ENCODE measurements at places on chromosomes 16 and 17.
A peak's percentile ranks its signal among the peaks of the same experiment; 100 is the strongest.

DNA sequence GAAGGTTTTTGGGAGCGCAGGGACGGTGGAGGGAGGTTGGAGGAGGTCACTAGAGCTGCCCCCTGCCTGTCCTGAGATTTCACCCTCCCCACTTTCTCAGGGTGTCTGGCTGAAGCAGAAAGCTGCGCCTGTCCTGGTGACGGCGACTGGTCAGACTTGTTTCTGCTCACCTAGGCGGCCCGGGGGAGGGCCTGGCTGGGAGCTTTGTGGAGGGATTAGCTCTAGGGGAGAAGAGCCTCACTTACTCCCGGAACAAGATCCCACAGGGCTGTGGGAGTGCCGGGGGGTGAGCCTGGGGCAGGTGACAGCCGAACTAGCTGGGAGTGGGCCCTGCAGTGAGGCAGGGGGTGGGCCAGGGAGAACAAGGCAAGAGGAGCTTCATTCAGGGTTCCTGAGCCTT lies 11.5 kb downstream of the NHERF1 start:
- DNase-seq: no peak

GRCh38 chr17:68432086-68432864 lies 25.0 kb downstream of the WIPI1 start:
- DNase-seq: no peak

DNA sequence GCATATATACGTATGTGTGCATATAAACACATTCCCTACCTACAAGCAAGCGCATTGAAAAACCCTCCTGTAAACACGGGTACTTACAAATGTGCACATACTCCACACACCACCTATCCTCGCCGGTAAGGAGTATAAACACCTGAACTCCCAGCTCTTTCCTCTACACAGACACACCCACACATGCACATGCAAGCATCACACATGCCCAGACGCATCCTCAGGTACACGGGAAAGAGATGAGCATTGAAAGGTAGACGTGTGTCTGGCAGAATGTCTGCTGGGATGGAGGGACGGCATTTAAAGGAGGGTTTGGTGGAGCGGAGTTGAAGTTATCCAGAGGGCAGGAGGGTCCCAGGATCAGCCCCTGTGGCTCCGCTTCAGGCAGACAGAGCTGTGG lies 4.7 kb upstream of the SMTNL2 start:
- no peak for DNase-seq

- peak; percentile 76 for DNase-seq
Measured at GRCh38 chr16:81745704-81746558, 33.2 kb upstream of the PLCG2 start.

DNA sequence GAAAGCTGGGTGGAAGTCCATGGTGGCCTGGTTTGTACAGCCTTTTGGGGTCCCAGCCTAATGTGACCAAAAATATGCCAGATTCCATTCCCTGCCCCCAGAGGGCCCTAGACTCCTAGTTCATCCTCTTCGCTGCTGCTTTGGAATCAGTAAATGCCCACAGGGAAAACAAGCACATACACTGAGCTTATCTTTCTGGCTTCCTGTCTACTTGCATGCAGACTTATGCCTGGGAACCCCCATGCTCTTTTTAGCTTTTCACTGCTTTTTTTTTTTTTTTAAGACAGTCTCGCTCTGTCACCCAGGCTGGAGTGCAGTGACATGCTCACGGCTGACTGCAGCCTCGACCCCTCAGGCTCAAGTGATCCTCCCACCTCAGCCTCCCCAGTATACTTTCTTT lies 6.2 kb upstream of the CD300LG start:
- no peak for DNase-seq

DNA sequence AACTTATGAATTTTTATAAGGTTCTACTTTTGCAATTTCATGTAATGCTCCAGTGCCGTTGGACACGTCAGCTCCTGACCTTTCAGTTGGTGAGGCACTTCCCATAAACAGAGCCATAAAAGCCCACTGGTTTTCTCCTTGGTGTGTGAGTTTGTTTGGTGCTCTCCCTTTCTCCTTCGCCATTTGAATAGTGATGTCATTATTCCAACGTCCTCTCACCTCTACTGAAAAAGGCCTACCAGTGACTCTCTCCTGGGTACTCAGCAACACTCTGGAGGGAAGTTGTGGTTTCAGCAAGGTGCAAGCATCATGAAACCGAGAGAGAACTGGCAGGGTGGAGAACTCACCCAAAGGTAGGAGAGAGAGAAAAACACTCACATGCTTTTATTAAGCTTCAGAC lies 29.6 kb upstream of the HNF1B start:
- no peak for DNase-seq

All from stimulated activated CD4-positive, alpha-beta T cell treated with anti-CD3 and anti-CD28 coated beads, Interleukin-4, amount 100 ng/mL, for 1 hour (primary cell).